ENCODE measurements at places on chromosomes 6 and 20. TPM values are rescaled to one million over a fixed set of nuclear protein-coding genes. Genes with fewer than 3 reads are reported as not detected.

SLC18B1 gene
- 8.6 TPM for total RNA-seq

DNA sequence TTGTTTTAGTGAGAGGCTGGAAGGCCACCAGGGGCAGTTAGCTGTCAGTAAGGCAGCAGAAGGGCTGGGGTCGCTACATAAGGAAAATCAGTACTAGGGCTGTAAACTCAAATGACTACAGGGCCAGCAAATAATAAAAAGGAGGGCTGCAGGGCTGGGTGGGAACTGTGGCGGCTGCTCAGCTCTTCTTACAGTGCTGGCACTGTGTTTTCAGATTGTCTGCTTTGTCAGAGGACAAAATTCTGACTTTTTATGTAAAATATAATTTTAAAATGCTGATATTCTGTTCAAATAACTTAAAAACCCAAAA, 23.2 kb downstream of the HLA-A start:
- DNase-seq: no peak

DNA sequence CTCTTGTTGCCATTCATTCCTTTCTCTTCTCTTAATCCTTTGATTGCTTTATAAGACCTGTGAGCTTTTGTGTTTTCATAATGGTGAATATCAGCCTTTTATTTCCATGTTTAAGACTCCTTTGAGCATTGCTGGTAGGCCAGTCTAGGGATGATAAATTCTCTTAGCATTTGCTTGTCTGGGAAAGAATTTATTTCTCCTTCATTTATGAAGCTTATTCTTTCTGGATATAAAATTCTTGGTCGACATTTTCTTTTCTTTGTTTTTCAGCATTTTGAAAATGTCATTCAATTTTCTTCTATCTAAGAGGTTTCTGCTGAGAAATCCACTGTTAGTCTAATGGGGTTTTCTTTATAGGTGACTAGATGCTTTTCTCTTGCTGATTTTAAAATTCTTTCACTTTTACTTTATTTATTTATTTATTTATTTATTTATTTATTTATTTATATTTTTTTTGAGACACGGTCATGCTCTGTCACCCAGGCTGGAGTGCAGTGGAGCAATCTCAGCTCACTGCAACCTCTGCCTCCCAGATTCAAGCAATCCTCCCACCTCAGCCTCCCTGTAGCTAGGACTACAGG, 15.0 kb downstream of the ARFGEF3 start:
- no peak for DNase-seq

DNA sequence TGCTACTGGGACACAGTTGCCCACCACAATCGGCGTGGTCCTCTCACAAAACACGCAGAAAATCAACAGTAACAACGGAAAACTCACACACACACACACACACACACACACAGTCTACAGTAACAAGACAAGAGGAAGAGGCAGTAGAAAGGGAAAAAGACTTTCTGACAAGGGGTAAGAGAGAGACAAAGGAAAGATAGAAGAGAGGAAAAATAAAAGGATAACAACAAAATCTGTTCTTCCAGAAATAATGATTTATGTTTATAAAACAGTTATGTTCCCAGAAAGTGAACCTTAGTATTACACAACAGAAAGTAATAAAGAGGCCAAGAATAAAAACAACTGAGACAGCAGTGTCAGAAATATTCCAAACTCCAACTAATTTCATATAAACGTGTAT, 2.9 kb downstream of the RANBP9 start:
- DNase-seq: no peak

GRCh38 chr6:79717989-79718388, 86.9 kb downstream of the SH3BGRL2 start:
- DNase-seq: no peak

DNA sequence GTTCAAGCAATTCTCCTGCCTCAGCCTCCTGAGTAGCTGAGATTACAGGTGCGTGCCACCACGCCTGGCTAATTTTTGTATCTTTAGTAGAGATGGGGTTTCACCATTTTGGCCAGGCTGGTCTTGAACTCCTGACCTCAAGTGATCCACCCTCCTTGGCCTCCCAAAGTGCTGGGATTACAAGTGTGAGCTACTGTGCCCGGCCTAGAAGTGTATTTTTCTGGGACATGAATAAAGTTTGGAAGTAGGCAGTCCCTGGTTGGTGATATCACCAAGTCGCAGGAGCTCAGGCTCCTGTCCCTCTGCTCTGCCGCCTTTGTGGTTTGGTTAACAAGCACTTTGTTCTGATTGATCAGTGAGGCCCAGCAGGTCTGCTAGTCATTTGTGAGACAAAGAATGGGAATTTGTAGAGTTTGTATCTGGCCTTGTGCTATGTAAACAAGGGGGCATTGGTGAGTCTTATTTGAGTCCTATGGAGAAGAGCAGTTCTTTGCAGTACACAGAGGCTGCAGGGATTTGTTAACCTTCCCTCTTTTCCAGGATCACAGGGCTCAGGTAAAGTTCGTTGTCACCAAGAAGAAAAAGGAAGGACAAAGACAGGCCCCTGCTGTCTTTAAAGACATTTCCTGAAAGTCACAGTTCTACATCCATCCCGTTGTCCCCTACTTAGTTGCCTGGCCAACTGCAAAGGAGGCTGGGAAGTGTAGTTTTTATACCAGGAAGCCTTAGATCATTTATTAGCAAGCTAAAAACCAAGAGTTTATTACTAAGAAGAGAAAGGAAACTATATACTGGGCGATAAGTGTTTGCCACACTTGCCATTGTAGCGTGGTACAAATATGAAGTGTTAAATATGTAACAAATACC, 13.1 kb downstream of the MTHFD1L start:
- no peak for DNase-seq

JPH2 gene
- not detected for total RNA-seq

SAMD3 gene
- total RNA-seq: 14.5 TPM

- DNase-seq: no peak
Observed at GRCh38 chr6:99330159-99330558, 19.3 kb downstream of the FAXC start.

- no peak for DNase-seq
Observed at GRCh38 chr6:28543651-28544610, 18.2 kb downstream of the GPX5 start.

DNA sequence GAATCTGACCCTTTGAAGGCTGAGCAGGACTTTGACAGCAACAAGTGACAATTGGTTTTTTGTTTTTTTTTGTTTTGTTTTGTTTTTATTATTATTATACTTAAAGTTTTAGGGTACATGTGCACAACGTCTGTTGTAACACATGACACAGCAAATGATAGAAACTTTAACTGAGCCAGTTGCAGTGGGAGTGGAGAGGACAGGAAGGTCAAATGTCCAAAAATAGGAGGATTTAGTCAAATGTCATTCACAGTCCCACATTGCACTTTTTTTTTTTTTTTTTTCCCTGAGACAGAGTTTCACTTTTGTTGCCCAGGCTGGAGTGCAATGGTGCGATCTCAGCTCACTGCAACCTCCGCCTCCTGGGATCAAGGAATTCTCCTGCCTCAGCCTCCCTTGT, 223.0 kb downstream of the HIVEP2 start:
- no peak for DNase-seq

DNA sequence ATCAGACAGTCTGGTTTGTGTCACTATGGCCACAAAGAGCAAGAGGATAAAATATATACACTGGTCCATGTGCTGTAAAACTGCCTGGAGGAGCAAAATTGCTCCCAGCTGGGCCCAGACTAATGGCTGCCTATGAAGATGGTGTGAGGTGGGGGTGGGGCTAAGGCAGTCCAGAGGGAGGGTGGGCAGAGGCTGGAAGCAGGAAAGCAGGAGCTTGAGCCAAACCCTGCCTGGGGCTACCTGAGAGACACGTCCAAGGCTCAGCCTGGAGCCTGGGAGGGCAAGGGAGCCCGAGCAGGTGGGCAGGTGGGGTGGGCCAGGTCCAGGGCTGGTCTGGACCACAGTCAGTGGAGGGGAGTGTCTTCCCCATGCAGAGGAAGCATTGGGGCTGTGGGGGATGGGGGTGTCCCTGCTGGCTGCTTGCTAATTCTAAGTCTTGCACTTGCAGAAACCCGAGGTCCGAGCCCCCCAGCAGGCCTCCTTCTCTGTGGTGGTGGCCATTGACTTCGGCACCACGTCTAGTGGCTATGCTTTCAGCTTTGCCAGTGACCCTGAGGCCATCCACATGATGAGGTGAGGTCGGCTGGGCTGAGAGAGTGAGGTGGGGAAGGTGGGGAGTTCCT, 9.5 kb downstream of the HSPA12B start:
- DNase-seq: no peak

- no peak for DNase-seq
Observed at GRCh38 chr20:22929661-22930060, 105.5 kb upstream of the SSTR4 start.

- no peak for DNase-seq
Observed at GRCh38 chr6:52966101-52966500, 29.0 kb downstream of the GSTA4 start.

EFCAB8 gene
- 1.8 TPM for total RNA-seq

- DNase-seq: no peak
Observed at GRCh38 chr6:44725070-44725469, 337.6 kb downstream of the CDC5L start.

DNA sequence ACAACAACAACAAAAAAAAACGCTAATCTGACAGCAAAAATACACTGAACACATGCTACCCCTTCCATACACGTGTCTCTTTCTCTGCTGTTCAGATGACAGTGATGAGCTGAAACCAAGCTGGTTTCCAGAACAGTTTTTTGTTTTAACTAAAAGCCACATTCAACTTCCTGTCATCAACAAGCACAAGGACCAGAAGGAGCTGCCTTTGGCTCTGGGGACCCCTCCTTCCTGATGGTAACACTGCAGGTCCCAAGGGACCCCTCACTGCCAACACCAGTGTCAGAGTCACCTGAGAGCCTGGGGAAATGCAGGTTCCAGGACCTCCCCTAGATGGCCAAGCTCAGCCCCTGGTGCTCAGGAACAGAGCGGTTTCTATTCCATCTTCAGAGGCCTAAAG, 6.0 kb downstream of the CST7 start:
- no peak for DNase-seq

DNA sequence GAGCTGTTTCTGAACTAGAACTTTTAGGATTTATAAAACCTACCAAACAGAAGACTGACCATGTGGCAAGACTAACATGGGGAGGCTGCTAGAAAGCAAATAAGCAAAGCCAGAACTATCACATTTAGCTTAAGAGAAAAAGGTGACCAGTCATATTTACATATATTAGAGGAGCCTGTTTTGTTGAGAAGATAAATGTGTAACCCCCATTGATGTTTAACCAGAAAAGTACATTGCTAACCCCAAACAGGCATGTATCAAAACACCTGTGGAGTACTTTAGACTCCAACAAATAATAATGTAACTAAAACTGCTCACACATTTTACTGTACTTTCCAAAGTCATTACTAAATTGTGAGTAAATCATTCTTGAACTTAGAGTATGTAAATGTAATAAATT, 35.0 kb downstream of the AKIRIN2 start:
- no peak for DNase-seq

GRCh38 chr20:23248461-23248882, 102.1 kb upstream of the NXT1 start:
- DNase-seq: no peak

ENPP5 gene
- 0.16 TPM for total RNA-seq

ID4 gene
- not detected for total RNA-seq

- DNase-seq: no peak
Observed at GRCh38 chr20:48454671-48455490, 372.9 kb downstream of the PREX1 start.

DNA sequence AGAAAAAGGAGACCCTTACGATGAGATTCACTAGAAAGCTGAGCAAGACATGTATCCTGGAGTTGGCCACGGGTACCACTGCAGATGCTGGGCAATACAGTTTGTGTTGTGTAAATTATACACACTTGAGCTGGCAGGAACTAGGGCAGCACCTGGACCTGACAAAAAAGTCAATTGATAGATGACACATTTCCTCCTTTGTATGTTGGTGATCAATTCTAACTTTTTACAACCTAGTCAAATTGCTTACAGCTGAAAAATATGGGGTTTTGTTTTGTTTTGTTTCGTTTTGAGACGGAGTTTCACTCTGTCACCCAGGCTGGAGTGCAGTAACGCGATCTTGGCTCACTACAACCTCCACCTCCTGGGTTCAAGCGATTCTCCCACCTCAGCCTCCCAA, 108.9 kb downstream of the UST start:
- no peak for DNase-seq

DNA sequence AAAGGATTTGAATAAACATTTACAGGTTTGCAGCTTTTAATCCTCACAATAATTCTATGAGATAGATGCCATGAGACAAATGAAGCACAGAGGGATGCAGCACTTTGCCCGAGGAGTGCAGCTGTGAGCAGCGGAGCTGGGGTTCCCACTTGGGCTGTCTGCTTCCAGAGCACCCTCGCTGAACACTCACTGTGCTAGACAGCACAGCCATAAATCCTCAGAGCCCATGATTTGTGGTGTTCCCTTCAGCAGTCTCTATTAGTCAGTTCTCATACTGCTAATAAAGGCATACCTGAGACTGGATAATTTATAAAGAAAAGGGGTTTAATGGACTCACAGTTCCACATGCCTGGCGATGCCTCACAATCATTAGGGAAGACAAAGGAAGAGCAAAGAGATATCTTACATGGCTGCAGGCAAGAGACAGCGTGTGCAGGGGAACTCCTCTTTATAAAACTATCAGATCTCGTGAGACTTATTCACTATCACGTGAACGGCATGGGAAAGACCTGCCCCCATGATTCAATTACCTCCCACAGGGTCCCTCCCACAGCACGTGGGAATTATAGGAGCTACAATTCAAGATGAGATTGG, 25.3 kb upstream of the CTAGE9 start:
- no peak for DNase-seq

GRCh38 chr20:6708010-6708409, 59.5 kb upstream of the BMP2 start:
- no peak for DNase-seq

DNA sequence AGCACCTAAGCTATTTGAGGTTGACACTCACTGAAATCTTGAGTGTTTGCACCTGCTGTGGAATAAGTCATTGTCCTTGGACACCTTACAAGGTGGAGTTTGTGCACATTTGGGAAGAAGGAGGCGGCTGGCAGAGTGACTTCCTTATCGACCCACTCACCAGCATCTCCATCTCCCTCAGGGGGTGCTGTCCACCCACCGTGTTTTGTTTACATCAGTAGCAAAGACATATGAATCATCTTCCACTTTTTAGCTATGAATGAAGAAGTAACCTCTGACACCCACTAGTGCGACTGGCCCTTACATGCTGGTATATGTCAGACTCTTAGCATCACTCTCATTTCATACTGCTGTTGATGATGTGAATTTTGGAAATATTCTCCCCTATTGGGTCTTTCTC, 119.5 kb upstream of the SGK1 start:
- no peak for DNase-seq

IMPG1 gene
- not detected for total RNA-seq
